Daoy (cell line): ENCODE measurements at places on chromosomes 7 and 10.
A peak's percentile ranks its signal among the peaks of the same experiment; 100 is the strongest.

- DNase-seq, result no peak
Measured at GRCh38 chr7:373818-374705, 84.1 kb downstream of the FOXL3 start.

- no peak for DNase-seq
Measured at GRCh38 chr10:506451-507354, 182.8 kb downstream of the DIP2C start.

DNA sequence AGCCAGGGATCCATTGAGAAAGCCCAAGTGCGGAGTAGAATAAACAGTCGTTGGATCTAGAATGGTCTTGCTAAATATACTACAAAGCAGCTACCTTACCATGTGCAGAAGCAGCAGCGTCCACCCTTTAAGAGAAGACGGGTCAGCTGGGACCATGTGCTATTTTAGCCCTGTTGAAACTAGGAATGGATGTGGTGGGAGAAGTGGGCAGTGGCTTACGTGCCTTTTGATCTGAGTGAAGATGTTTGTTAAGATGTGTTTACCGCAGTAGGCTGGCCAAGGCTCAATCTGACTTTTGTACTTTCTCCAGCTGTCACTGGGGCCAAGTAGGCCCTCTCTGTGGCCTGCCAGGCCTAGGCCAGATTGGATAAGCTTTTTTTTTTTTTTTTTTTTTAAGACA is 9.2 kb downstream of the HABP2 start:
- DNase-seq, result no peak

DNA sequence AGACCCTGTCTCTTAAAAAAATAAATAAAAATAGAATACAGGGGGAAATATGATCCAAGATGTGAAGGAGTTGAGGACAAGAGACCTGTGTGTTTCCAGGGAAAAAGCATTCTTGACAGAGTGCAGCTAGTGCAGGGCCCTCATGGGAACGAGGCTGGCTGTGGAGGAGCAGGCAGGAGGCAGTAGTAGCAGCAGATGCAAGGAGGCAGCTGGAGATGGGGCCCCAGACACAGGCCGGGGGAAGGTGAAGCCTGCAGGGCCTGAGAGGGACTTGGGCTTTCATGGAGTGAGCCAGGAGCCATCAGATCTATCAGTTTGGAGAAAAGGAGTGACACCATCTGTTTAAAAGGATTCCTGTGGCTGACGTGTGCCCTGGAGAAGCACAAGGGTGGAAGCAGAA is 71.4 kb upstream of the ZNF438 start:
- DNase-seq, result no peak

GRCh38 chr7:4270268-4270667 is 411.8 kb upstream of the FOXK1 start:
- no peak for DNase-seq

GRCh38 chr10:31994926-31995325 is 61.3 kb downstream of the KIF5B start:
- DNase-seq, result no peak

GRCh38 chr10:73785721-73786511 is 510 bp downstream of the ZSWIM8 start:
- peak; percentile 14 for DNase-seq

- peak; percentile 37 for DNase-seq
Measured at GRCh38 chr7:143435266-143435665, 8.0 kb upstream of the TAS2R60 start.

DNA sequence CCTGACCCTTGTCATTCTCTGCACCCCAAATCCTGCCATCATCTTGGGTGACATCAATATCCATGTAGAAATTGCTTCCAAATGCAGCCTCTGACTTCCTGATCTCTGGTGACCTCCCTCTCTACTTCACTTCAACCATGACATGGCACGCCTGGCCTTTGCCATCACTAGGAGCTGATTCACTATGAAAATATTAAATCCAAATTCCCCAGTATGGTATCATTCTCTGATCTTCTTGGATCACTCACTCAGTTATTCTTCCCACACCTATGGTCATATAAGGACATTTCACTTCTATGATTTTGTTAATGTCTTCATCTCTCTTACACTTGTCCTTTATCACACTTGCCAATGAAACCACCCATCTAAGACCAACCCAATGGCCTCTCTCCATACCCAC is 73.7 kb upstream of the ODAD2 start:
- no peak for DNase-seq

- peak; percentile 47 for DNase-seq
Measured at GRCh38 chr10:33234831-33235237, 99.6 kb downstream of the NRP1 start.

DNA sequence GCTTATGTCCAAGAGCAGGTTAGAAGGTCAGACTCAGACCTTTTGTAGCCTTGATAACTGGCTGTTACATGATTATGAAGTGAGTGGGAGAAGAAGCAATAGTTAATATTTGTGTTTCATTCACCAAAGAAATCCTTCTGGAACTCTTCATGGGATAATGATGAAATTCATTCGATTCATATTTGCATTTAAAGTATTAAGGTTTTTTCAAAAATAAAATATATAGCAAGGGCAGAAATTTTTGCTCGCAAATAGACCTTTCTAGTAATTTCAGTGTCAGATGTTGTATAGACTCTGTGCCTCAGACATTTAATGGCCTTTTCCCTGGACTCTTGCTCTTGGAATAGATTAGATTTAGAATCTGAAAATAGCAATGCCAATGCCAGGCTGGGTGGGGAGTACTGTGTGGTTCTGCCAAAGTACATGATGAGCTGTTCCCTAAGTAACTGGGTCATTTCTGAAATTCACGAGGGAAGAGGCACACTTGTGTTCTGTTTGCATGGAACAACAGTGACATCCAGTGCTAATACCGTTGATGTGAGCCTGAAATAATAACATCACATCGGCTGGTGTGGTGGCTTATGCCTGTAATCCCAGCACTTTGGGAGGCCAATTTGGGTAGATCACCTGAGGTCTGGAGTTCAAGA is 119.2 kb downstream of the MBL2 start:
- DNase-seq, result no peak

GRCh38 chr7:22640269-22640668 is 86.7 kb upstream of the IL6 start:
- no peak for DNase-seq

DNA sequence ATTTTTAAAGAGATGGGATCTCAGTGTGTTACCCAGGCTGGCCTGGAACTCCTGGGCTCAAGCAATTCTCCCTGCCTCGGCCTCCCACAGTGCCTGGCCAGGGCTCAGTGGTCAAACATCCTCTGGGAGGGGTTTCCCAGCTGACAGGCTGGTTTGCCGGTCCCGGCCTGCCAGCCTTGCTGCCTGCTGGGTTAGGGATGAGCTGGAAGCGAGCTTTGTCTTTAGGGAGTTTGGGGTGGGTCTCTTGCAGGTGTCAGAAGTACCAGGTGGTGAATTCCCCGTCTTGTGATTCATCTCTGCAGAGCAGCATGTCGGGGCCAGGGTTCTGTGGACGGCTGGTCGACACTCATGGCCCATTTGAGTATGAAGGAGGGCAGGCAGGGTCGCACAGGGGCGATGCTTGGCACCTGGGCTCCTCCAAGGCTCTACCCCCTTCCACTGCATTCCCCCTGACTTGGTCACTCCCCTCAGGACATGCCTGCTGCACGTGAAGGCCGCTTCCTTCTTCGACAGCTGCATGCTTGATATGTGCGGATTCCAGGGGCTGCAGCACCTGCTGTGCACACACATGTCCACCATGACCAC is 30.3 kb downstream of the ZAN start:
- DNase-seq, result no peak

GRCh38 chr7:158073845-158074840 is 513.5 kb downstream of the PTPRN2 start:
- no peak for DNase-seq

DNA sequence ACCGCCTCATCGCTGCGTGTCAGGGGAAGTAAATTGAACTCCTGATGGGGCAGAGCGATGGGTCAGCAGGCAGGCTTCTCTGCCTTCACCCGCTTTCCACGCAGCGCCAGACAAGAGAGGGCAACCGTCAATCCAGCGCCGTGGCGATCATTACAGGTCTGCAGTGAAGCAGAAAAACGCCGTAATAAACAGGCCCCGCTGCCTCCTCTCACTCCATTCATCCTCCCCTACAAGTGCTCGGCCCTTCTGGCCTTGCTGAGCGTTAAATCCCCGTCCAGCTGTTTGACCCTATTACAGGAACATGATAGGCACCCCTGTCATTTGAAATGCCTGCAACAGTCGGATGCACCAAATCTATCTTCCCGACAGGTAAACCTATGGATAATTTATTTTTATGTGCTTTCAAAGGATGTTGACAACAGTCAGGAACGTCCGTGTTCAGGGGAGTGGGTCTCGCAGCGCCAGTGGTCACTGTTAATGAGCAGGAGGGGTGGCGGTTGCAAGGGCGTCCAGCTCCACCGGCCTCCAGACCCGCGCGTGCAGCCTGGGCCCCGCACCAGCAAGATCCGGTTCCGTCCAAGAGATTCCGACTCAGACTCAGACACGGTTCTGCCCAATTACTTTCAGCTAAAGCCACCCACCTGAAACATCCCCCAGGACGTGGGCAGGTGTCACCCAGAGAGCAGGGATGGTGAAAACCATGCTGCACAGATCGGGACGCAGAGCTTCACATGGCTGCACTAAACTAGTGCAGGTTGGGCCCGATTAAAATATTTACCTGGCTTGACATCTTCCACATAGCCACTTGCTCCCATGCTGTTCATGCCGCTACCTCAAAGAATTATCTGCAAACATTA is 508.0 kb upstream of the MGMT start:
- no peak for DNase-seq

DNA sequence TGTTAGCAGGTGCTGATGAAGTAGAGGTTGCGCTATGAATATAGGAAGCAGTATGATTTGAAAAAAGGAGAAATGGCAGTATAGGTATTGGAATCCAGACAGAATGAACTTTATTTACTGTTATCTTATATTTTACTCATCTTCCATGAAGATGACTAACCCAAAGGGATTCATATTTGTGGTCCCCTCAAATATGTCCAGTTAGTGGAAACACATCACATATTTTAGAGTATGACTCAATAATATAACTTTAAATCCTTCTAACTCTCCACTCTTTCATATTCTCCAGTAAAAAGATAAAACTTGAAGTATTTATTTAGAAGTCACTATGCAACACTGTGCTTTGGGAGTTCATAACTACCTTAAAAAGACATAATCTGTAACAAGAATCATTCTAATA is 286.5 kb upstream of the LRRTM3 start:
- DNase-seq, result no peak

GRCh38 chr10:122462533-122463465 is 1.4 kb downstream of the HTRA1 start:
- peak; percentile 32 for DNase-seq

GRCh38 chr10:98033515-98033914 is 3.1 kb upstream of the CRTAC1 start:
- peak; percentile 46 for DNase-seq

DNA sequence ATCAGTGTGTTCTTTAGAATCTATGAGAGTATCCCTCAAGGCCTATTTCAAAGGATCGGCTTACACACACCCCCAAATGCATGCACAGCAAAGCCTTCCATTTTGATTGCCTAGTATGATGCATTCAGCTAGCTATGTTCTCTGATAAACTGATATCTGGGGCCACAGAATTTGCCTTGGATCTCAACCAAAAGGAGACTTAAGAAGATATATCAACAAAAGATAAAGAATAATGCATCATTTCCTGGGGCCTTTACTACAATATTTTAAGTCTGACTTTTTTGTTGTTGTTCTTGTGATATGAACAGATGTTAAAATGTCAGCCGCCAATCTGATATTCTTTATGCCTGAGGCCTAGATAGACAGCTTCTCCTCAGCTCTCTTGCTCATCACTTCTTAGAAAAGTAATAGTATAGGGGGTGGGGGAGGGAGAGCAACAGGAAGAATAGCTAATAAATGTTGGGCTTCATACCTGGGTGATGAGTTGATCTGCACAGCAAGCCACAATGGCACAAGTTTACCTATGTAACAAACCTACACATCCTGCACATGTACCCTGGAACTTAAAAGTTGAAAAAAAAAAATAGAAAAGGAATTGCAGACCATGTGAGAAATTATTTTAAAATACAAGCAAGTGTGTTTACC is 792.9 kb upstream of the GHITM start:
- DNase-seq, result no peak

GRCh38 chr7:137093198-137093597 is 224.7 kb downstream of the CHRM2 start:
- no peak for DNase-seq

DNA sequence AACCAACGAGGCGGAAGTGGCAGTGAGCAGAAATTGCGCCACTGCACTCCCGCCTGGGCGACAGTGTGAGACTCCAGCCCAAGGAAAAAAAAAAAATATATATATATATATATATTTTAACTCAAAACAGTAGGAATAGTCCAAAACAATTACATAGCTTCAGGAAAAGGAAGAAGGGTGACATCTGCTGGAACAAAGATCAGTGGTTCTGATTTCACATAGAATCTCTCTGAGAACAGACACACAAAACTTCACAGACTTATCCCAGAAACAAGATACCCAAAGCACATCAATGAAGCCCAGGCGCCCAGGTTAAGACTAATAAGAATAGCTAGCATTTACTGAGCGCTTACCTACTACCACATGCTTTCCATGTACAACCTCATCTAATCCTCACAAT is 45.0 kb downstream of the DNMBP start:
- no peak for DNase-seq

DNA sequence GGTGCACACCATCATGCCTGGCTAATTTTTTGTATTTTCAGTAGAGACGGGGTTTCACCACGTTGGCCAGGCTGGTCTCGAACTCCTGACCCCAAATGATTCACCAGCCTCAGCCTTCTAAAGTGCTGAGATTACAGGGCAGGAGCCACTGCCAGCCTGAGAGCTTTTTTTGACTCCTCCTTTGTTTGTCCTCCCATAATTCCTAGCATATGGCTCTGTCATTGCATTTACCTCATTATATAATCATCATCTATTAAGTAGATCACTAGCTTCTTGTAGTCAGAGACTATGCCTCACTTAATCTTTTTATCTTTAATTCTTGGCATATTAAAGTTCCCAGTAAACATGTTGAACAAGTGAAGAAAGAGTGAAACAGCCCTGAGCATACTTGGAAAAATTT is 82.1 kb downstream of the CPEB3 start:
- DNase-seq, result peak; percentile 17

DNA sequence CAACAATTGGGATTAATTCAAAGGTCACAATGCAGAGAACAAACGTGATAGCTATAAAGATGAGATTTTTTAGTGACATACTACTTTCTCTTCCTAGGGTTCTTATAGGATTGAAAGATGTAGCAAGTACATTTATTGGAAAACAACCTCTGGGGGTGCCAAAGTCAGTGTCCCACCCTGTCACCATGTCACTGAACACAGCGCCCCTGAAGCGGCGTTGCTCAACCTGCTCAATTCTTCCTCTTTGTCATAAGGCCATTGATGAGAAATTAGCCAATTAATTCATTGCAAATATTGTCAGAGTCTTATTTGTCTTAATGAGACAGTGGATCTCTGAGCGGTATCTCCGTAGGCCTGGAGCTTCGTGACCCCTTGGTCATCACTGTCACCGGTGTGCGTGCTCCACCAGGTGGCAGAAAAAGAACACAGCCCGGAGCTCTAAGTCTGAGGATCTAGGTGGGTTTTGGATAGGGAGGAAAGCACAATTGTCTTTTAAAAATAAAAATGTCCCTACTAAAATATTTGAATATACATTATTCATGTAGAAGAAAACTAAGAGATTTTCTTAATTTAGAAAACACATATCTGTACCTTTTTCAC is 362.6 kb downstream of the PAXIP1 start:
- DNase-seq, result peak; percentile 32

- DNase-seq, result no peak
Measured at GRCh38 chr10:78182841-78183240, 149.2 kb downstream of the RPS24 start.
